ENCODE measurements at places on chromosomes 16 and 17.

- no peak for DNase-seq
These were observed 35.4 kb upstream of the ABCC11 start for GRCh38 chr16:48282636-48283263.

- DNase-seq = no peak
These were observed 11.1 kb downstream of the NLRC5 start for GRCh38 chr16:57000271-57001025.

DNA sequence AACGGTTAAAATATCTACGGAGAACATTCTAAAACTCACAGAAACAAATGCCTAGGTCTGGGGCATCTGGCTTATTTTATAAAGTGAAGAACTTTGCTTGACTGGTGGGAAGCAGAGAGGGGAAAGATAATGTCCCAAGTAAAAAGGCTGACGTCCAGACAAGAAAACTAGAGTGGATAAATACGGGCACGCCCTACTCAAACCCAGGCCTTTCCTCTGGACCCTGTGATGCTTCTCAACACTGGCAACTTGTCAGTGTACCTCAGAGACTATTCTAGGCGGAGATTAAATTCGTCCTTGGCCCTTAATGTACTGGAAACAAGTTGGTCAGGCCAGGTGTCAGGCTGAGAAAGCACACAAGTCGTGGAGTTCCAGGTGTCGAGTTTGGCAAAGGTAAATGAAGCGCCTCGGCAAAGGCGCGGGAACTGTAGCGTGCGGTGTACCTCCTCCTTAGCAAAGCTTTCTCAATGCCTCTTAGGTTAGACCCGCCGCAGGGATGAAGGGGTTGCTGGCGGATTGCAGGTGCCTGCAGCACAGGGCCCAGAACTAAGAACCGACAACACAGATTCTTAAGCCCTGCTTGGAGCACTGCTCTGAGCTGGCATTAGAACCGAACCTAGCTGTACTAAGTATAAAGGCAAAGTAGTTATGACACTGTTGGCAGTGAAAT is 668 bp upstream of the UNK start:
- no peak for DNase-seq

DNA sequence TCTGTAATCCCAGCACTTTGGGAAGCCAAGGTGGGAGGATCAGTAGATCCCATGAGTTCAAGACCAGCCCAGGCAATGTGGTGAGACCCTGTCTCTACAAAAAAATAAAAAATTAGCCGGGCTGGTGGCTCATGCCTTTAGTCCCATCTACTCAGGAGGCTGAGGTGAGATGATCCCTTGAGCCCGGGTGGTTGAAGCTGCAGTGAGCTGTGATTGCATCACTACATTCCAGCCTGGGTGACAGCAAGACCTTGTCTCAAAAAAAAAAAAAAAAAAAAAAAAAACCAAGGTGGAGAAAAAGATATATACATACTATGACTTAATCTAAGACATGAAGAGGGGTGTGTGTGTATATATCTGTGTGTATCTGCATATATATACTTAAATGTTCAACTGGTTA is 26.7 kb downstream of the BBS2 start:
- no peak for DNase-seq

DNA sequence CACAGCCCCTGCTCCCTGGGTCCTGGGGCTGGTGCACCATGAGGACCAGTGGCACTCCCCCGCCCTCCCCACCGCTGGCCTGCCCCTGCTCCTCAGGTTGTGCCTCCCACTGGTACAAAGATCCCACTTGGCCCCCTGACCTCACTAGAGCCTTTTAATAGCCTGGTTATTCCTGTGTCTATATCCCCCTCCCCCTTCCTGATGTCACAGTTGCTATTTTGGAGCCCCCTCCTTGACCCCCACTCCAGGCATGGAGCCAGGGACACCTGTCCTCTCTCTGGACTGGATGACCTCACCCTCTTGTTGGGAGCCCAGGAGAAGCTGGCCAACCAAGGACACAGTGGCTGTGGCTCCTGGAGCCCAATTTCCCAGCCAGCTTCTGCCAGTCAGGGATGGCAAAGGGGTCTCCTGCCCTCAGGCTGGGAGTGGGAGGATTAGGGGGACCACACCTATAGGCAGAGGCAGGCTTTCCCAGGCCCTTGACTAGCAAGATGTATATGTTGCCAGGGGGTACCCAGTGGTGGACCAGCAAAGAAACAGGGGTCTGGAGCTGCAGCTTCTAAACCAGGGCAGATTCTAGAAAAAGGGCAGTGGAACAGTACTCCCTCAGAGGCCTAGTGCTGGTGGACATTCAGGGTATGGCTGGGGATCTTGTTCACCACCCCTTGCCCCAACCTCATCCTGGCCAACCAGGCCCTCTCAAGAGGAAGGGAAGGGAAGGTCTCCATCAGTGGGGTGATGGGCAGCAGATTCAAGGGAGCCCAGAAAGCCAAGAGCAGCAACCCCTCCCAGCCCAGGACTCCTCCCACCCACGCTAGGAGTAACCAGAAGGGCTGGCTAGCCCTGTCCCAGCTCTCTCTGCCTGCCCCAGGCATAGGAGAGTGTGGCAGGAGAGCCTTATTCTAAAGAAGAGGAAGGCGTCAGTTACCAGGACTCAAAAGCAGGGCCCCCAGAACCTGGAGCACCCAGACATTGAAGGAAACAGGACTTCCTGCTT is 10.9 kb downstream of the HDAC5 start:
- no peak for DNase-seq

- no peak for DNase-seq
These were observed 20.1 kb upstream of the CYLD start for GRCh38 chr16:50721549-50722404.

DNA sequence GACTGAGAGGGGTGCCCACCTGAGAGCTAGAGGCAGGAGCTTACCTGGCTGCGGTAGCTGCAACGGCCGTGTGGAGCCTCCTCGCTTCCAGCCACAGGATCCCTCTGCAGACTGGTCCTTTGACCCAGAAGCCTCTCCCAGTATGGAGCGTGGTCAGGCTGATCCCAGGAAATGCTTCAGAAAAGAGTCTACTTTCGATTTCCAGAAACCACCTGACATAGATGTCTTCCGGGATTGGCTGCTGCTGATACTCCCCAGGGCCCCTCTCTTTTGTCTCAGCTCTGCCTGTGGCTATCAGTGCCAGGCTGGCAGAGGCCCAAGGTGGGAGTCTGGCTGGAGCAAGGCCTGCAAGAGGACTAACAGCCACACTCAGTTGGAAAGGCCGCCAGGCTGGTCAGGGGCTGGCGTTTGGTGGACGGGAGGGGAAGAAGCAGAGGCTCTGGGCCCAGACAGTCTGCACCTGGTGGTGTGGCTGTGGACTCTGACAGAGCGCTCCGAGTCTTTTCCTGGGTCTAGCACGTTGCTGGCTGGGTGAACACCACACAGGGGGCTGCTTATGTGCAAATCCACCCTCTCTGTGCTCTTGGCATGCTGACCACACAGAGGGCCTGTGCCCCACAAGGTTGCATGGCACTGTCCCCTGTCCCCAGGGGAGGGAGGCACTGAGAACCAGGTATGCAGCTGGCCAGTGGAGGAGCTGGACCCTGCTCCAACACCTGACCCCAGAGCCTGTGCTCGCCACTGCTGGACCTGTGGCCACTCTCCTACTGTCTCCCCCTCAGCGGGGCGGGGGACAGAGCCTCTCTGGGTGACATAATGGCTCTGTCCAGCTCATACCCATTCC is at the start of gene LGALS3BP:
Gene LGALS3BP, minus strand, starts transcription at position 144 of the 844 bp plus-strand sequence. CDS start 2,732 bp downstream, outside the sequence.
- peak; percentile 79 for DNase-seq

DNA sequence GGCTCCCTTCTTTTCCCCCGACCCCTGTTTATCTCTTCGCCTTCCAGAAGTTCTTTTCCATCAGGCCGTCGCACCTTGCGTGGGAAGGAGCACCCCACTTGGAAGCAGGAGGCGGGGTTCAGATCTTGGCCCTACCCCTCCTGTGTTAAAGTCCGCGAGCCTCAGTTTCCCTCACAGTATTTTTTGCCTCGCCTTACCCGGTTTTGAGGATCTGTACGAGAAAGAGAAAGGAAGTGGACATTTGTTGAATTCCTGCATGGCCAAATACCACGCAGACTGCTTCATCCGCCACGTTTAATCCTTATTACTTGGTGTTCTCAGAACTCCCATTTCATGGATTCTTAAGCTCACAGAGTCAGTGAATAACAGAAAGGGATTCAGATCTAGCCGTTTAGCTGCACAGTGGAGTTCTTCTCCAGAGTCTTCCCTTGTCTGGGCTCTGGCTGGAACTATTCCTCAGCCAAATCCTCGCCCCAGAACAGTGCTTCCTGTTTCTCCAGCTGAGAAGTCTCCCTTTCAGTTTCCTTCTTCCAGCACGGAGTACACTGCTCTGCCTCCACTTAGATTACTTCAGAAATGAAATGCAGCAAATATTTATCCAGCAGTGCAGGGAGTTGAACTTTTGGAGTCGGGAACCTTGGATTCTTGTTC is 590 bp downstream of the TMEM219 start:
- DNase-seq = no peak

GRCh38 chr17:65931246-65932149 is 260.4 kb downstream of the CEP112 start:
- no peak for DNase-seq

DNA sequence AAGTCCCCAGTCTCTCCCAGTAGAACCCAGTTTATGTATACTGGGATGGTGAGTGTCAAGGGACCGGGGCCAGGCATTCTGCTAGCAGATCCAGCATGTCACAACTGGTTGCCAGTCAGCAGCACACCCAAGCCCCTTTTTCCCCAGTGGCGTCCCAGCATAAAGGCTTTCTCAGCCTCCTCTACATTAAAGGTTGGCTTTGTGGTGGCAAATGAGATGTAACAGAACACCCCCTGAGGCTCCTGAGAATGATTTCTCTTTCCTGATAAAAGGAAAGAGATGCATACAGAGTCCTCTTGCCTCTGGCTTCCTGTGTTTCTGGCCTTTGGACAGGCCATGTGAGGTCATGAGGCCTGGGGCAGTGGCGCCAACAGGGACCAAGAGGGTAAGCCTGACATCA is 27.9 kb downstream of the IRX6 start:
- DNase-seq = no peak

DNA sequence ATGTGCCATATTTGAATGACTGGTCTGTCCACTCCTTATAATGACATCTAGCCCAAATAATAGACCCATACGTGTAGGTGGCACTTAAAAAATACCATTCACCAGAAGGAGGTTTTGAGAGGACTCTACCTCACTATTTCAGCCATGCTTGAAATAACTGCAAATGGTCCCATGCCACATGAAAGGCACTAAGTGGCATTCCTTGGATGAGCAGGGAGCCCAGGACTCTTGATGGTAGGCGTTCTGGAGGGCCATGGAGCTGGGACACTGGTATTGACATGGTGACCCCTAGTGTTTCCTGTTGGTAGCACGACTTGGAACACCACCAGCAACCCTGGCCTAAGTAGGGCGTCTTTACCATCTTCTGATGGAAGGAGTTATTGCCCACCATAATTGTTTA is 148.7 kb upstream of the ZFHX3 start:
- peak; percentile 38 for DNase-seq

DNA sequence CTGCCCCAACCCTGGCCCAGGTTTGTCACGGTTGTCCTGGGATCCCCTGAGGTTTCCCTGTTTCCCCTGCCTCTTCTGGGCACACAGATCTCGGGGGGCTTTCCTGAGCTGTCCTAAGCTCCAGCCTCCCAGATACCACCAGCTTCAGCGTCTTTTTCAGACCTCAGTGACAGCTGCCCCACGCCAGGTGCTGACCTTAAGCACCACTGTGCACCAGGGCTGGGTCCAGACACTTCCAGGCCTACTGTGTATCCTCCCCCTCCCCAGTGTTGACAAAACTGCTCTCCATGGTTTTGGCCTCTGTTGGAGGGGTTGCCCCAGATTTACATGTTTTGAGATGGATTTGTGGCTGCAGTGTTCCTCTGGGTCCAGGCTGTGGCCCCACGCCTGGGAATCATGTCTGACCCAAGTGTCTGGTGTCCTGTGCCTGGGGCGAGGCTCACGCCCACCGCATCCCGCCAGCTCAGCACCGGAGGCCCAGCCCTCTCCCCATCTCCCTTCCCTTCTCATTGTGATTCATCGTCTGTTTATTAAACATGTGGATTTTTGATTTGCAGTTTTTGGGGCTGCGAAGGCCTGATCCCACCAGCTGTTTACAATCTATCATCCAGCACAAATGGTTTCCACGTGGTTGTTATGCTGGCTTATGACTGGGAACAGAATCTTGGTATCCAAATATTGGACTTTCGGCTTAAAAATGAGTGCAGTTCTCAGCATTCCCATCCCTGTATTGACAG is 82.1 kb downstream of the METRNL start:
- no peak for DNase-seq

- DNase-seq = no peak
These were observed 9.3 kb upstream of the TNFRSF17 start for GRCh38 chr16:11955713-11956123.

DNA sequence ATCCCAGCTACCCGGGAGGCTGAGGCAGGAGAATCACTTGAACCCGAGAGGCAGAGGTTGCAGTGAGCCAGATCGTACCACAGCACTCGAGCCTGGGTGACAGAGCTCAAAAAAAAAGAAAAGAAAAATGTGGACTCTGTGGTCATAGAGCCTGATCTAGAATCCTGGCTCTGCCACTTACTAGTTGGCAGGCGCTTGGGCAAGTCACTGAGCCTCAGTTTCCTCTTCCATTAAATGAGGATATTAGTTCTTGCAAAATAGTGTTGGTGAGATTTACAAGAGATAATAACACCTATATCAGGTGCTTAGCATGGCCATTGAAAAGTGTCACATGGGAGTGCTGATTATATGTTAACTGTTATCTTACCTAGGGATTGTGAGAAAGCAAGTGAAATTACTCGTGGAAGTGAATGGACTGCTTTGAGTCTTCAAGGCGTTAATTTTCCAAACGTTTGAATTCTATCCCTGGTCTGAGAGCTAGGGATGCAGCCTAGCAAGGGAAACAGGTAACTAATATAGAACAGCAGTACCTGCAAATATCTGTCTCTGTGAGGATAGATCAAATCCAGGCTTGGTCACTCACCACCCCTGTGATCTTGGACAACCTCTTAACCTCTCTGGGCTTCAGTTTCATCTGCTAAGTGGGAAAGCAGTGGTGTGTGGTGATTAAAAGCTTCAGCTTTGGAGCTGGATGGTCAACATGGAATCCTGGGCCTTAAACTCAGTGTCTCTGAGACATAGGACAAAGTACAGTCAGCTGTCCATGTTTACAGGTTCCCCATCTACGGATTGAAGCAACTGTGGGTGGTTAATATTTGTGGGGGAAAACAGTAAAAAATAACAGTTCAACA is 953 bp upstream of the NSMCE1 start:
- DNase-seq = no peak

GRCh38 chr17:27667656-27668487 is 36.9 kb downstream of the LGALS9 start:
- no peak for DNase-seq

DNA sequence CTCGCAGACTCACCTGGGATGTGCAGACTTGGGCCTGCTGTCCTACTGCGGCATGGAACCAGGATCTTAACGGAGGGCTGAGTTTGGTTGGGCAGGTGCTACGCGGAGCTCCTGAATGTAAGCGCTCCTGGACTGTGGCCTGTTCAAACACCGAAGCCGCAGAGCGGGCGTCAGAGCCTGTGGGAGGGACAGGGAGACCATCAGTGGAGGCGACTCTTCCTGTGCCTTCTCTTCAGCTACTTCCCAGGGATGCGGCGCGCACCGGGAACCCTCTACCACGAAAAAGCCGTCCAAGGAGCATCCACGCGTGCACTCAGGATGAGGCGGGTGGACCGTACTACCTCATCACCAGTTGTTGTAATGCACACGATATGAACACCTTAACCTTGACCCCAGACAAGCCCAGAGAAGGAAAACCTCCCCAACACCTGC is 2.0 kb downstream of the USP36 start:
- peak; percentile 60 for DNase-seq

All from NCI-H2029 treated with DMSO at 0.1 percent for 48 hours (cell line).